Breast epithelium (tissue), 4 donors: ENCODE measurements at places on chromosomes 3 and 15. TPM values are rescaled to one million over a fixed set of nuclear protein-coding genes. Genes with fewer than 3 reads are reported as not detected.

DNA sequence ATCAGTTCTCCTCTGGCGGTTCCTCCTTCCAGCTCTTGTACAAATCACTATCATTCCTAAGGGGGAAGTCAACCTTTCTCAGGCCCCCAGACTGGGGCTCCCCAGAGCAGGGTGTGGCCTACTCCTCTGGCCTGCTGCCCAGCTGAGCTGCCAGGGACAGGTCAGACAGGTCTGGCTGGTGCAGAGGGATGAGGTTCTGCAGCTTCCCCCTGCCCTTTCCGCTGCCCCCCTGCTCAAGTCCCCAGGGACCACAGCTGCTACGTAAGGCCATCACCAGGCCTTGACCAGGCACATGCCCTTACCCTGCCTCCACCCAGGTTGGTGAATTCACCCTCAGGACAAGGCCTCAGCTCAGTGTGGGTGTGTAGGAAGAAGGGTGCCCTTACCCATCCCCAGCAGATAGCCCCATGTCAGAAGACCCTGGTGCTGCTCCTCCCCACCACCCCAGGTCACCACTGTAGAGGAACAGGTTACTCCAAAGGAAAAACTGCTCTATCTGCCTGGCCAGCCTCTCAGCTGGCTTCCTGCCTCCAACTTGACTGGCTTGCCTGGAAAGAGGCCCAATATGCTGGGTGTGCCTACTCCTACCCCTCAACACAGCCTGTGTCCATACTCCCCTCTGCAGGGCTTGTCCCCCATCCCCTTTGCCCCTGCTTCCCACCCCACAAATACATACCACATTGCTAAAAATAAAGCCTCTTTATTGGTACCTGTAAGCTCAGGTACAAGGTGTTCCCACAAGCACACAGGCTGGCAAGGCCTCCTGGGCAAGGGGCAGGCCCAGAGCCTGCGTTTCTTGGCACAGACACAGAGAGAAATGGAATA, 12.0 kb downstream of the CSRNP1 start:
- peak; percentile 93 for DNase-seq

GRCh38 chr3:43528498-43529099, 93.2 kb downstream of the ANO10 start:
- no peak for DNase-seq

The ZIC1 gene
- not detected for total RNA-seq

GRCh38 chr15:89114990-89115389, 26.7 kb downstream of the ABHD2 start:
- no peak for DNase-seq

GRCh38 chr15:32826685-32827084, 108.9 kb downstream of the GREM1 start:
- DNase-seq, result no peak

- no peak for DNase-seq
These were observed 63.3 kb upstream of the TPM1 start for GRCh38 chr15:62979252-62979651.
